ENCODE measurements at places on chromosomes 6 and 20.

- no peak for DNase-seq
These were observed 9.7 kb upstream of the CEP43 start for GRCh38 chr6:166989427-166990032.

DNA sequence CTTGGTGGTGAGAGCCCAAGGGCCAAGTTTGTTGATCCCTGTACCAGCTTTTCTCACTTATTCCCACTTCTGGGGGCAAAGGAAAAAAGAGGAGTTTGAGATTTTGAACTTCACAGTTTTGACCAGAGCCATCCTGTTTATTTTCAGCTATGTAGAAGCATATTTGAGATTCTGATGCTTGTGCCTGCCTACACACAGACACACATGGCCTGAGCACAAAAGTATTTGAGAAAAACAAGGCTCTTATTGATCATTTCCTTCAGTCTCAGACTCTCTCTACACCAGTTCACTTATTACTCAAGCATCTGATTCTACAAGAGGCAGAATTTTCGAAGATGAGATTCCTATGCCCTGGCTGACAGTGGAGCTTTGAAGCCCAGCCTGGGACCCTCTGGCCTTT is 100.7 kb downstream of the TCP11 start:
- no peak for DNase-seq

- DNase-seq: no peak
These were observed 112.6 kb downstream of the GPR63 start for GRCh38 chr6:96724641-96725040.

GRCh38 chr6:124226396-124226795 is 422.7 kb downstream of the NKAIN2 start:
- DNase-seq: no peak

DNA sequence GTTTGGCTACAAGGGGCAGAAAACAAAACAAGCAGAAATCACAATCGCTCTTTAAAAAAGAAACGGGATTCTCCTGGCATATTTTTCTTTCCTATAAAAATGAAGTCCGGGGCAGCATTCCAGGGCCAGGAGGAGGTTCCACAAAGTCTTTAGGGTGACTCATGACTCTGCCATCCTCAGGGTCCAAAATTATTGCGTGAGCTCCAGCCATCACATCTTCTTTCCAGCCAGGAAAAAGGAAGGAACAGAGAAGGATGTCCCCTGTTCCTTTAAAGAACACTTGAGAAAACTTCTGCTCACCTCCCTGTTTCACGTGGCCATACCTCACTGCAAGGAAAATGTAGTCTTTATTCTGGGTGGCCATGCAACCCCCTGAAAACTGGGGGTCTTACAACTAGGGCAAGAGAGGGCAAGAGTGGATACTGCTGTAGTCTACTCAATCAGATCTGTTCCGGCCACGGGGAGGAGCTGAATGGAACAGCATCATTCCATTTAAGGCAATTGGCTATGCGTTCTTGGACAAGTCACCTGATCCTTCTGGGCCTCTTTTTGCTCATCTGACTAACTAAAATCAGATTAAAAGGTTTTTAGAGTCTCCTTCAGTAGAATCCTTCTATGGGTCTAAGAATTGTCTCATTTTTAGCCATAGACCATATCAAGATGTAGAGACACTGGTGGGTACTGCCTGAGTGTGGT is 49.4 kb downstream of the CTCFL start:
- DNase-seq: no peak
